ENCODE measurements at places on chromosomes 7 and 10.

DNA sequence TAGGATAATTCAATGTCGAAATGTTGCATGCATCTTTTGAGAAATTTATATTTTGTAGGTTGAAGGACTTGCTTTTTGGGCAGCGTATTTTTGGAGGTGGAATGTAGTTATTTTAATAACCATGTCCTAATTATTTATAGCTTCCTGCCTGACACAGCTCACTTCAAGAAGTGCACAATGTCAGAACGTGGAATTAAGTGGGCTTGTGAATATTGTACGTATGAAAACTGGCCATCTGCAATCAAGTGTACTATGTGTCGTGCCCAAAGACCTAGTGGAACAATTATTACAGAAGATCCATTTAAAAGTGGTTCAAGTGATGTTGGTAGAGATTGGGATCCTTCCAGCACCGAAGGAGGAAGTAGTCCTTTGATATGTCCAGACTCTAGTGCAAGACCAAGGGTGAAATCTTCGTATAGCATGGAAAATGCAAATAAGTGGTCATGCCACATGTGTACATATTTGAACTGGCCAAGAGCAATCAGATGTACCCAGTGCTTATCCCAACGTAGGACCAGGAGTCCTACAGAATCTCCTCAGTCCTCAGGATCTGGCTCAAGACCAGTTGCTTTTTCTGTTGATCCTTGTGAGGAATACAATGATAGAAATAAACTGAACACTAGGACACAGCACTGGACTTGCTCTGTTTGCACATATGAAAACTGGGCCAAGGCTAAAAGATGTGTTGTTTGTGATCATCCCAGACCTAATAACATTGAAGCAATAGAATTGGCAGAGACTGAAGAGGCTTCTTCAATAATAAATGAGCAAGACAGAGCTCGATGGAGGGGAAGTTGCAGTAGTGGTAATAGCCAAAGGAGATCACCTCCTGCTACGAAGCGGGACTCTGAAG, 620 bp downstream of the ZRANB1 start:
- no peak for DNase-seq

DNA sequence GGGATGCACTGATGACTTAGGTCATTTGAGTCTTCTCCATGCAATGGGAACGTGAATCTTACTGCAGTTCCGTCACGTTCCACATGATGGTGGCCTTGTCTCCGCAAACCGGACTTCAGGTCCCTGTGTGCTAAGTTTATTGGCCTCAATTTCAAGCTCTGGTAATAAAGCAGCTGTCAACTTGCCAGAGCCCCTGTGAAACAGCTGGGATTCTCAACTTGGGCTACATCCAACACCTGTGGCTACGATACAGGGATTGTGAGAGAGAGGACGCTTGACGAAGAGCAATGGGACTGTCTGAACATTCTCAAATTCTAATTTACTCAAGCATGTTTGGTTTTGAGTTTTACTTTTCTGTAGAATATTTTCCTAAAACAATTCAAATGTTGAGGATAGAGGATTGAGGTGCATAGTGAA, 174.2 kb downstream of the PTN start:
- DNase-seq: no peak

GRCh38 chr10:61752111-61753011, 89.6 kb downstream of the CABCOCO1 start:
- DNase-seq: no peak

DNA sequence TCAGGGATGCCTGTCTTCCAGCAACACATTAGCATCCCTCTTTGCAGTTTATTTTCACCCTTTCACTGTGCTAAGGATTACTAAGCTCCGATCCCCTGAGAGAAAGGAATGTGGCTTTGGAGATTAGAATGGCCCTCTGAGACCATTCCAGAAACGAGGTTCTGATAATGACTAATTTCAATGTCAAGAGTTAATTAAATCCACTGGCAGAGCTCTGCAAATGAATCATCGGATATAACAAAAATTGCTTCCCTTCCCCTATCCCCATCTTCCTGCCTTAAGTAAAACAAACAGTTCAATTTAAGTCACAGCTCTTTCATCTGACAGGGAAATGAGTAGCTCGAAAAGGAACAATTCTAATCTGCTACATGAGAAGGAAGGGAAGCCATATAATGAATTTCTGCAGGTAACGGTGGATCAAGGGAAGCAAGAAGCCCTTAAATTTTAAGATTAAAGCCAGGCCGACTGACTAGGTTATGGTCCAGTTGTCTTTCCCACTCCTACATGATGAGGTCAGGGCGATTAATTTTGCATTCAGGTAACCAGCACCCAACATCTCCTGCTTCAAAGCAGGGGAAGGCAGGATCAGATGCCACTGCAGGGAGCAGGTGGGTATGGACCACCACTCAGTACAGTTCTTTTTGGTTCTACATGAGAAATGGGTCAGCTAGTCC, 50.5 kb downstream of the MALSU1 start:
- no peak for DNase-seq

DNA sequence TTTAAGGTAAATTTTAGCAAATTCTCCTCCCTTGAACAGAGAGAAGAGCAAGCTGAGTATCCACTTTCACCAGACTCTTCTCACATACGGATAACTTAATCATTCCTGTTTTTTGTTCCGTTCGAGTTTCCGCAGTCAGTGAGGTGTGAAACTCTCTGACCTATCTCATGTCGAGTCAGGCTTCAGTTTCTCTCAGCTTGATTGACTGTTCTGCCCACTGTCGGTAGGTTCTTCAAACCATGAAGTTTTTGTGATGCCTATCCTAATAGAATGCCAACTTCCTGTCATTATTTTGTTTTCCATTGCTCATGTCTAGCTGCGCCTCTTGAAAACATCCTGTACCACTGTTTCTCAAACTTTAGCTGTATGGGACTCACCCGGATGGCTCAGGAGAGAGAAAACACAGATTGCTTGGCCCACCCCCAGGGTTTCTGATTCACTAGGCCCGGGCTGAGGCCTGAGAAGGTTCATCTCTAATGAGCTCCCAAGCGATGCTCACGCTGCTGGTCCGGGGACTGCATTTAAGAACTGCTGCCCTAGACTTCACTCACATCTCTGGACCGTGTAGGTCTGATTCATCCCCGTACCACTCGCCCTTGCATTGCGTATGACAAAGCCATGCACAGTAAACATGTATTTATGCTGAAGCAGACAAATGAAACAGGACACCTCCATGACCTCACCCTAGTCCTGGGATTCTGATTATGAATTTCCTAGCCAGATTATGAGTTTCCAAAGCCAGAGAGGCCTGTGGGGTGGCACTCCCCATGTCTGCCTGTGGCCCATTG, 208.4 kb upstream of the AGK start:
- DNase-seq: no peak

Data from CD4-positive, alpha-beta T cell treated with Interleukin-6 at 100 ng/mL for 8 hours (primary cell).